ENCODE measurements at places on chromosomes 1 and 21.

DNA sequence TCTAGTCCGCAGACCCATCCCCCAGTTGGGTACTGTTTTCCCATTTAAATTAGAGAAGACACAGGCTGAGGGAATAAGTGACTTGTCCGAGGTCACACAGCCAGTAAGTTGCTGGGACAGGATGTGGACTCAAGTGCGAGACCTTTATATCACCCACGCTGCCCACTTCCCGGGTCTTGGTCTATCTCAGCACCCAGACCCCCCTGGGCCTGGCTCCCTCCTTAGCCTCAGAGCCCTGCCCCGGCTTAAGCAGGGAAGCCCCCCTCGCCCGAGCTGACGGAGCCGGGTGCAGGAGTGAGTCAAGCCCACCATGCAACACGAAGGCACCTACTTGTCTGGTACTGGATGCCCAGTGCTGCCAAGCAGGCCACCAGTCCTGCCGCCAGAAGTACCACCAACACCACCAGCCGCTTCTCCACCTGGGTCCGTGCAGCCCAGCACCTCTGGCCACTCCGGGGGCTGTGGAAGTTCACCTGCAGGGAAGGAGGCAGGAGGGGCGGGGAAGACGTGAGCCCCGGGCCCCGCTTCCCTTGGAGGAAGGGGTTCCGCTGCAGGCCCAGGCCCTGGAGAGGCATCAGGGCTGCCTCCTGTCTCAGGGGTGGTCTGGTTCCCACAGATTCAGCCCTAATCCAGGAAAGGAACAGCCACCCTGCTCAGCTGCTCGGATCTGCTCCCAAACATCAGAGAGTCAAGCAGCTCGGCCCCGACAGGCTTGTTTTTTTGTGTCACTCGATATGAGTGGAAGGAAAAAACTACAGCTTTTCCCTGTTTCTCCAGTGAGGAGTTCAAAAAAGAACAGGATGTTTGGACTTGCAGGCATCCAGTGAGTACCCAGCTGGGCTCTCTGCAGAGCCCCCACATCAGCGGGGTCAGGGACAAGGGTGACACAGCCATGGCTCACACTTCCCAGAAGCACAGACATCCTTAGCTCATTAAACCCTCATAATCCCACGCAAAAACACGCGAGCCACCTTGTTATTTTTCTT is 11.1 kb downstream of the ECE1 start:
- H3K36me3 ChIP-seq: no peaks in the 10 kb centered on the region
- peak overlapping the region; percentile 42 for H3K4me3 ChIP-seq
- H3K4me1 ChIP-seq: peaks cover 41% of the 10 kb centered on the region
- DNase-seq: no peak
- H3K27me3 ChIP-seq: no peaks in the 10 kb centered on the region

DNA sequence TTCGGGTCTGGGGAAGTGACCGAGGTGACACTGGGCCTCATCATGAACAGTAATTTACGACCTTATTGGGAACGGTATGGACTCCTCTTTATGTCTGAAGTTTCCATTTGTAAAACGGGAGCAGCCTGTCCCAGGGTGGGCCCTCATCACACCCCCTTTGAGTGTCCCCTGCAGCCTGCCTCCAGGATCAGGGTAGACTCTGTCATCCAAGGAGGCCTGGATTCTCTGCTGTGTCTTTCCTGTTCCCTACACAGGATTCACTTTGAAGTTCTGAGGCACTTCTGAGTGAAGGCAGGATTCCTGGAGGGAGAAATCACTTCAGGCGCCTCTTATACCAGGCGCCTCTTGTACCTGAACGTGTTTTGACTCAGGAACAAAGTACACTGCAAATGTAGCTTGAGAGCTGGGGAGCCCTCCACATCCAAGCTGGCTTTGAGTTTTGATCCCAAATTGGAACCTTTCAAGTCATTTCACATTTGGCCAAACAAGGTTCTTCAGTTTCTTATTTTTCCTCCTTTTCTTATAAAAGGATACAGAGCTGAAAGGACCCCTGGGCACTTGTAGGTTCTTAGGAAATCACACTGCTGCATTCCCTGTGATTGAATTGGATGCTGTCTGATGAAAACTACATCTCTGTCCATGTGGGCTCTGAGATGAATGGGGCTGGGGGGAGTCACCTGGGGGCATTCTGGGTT is 106.0 kb downstream of the SUSD4 start:
- DNase-seq: no peak
- H3K27me3 ChIP-seq: no peaks in the 10 kb centered on the region
- H3K36me3 ChIP-seq: no peaks in the 10 kb centered on the region
- no peak overlapping the region for H3K4me3 ChIP-seq
- no peaks in the 10 kb centered on the region for H3K4me1 ChIP-seq
- H3K27ac ChIP-seq: no peak overlapping the region

- H3K36me3 ChIP-seq: no peaks in the 10 kb centered on the region
- no peak for DNase-seq
- no peaks in the 10 kb centered on the region for H3K27me3 ChIP-seq
- H3K4me1 ChIP-seq: peaks cover 14% of the 10 kb centered on the region
Observed at GRCh38 chr21:37447288-37447936, 80.8 kb downstream of the DYRK1A start.

DNA sequence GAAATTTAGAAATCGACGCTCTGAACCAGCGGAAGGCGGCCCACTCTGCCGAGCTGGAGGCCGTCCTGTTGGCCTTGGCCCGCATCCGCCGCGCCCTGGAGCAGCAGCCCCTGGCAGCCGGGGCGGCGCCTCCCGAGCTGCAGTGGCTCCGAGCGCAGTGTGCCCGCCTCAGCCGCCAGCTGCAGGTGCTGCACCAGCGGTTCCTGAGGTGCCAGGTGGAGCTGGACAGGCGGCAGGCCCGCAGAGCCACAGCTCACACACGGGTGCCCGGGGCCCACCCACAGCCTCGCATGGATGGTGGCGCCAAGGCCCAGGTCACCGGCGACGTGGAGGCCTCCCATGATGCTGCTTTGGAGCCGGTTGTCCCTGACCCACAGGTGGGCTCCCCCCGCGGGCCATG is 47.0 kb upstream of the DIP2A start:
- H3K4me3 ChIP-seq: no peak overlapping the region
- no peak overlapping the region for H3K27ac ChIP-seq
- H3K27me3 ChIP-seq: no peaks in the 10 kb centered on the region
- no peak for DNase-seq
- no peaks in the 10 kb centered on the region for H3K4me1 ChIP-seq

DNA sequence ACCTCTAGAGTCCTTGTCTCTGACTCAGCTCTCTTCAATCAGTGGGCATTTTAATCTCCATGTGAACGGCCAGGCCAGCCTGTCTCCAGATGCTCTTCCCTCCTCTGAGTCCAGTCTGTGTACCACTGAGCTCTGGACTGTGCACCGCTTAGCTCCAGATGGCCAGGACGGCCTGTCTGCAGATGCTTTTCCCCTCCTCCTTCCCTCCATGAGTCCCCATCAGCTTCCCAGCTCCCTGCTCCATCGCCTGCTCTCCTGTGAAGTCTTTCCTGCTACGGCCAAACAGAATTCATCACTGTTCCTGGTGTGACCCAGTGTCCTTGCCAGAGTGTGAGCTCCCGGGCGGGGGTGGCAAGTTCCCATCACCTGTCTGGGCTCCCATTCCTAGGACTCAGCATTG is 42.0 kb downstream of the STUM start:
- no peak overlapping the region for H3K27ac ChIP-seq
- no peak overlapping the region for H3K4me3 ChIP-seq
- no peaks in the 10 kb centered on the region for H3K4me1 ChIP-seq
- peak; percentile 25 for DNase-seq

All from upper lobe of right lung (tissue), 1 donor.